ENCODE measurements at places on chromosomes 1 and 21.

GRCh38 chr1:199352351-199352750, 675.2 kb upstream of the NR5A2 start:
- DNase-seq = no peak

DNA sequence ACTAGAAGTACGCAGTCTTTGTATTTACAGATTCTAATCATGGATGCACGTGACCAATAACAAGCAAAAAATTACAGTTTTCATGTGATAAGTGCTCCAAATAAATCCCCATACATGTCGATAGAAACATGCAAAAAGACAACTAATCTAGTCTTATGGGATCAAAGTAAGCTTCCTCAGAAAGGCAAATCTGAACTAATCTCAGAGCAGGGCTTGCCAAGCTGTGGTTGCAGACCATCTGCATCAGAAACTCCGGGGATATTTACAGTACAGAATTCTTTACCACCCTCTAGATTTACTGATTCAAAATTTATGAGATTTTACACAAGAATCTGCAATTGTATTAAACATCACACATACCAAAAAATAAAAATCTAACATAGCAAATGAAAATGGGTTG, 1435.5 kb downstream of the MRPL39 start:
- no peak for DNase-seq

DNA sequence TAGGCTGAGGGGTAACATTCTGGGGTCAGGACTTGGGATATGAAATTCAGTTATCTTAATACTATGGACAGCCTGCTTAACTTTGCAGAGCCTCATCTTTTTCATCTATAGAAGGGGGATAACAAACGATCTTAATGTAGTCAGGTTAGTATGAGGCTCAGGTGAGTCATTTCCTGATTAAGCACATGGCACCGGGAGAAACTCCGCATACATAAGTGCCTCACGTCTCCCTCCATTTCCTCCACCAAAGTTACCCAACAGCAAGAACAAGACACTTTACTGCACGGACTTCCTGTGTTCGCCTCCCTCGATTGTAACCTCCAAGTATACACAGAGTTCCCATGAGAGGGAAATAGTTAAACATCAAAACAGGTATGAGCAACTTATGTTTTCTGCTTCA, 112.7 kb upstream of the COA6 start:
- DNase-seq = no peak

DNA sequence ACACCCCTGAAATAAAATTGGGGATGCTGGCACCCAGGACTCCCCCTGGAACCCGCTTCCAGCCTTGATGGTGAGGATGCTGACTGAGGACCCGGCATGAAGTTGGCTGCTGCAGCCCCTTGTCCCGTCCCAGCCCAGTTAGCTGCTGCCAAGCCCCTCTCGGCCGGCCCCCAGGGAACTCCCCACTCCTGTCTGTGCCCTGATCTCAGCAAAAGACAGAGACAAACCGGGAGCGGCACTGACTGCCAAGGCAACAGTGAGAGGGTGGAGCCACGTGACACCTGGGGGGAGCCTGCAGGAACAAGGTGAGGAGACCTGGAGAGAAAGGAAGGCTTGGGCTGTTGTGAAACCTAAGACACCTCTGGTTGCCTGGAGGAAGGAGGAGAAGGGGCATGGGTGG, 24.7 kb downstream of the CASZ1 start:
- no peak for DNase-seq

- DNase-seq = no peak
Observed at GRCh38 chr1:168555508-168556046, 11.8 kb upstream of the XCL2 start.

DNA sequence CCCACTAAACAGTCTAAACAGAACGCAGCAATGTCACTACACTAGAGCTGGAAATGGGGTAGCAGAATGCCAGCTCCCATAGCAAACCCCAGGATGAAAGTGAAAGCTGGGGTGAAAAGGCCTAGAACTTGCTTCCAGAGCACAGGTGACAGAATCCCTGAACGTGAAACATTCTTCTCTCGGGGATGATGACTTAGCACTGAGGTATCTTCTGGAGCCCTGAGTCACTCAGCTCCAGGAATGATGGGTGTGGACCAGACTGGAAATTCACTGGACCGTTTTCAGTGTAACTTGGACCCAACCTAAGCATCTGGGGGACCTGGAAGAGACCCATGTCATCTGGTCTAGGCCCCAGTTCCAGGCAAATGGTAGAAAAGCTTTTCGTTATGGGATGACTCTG, 108.9 kb downstream of the CDC7 start:
- peak; percentile 79 for DNase-seq

DNA sequence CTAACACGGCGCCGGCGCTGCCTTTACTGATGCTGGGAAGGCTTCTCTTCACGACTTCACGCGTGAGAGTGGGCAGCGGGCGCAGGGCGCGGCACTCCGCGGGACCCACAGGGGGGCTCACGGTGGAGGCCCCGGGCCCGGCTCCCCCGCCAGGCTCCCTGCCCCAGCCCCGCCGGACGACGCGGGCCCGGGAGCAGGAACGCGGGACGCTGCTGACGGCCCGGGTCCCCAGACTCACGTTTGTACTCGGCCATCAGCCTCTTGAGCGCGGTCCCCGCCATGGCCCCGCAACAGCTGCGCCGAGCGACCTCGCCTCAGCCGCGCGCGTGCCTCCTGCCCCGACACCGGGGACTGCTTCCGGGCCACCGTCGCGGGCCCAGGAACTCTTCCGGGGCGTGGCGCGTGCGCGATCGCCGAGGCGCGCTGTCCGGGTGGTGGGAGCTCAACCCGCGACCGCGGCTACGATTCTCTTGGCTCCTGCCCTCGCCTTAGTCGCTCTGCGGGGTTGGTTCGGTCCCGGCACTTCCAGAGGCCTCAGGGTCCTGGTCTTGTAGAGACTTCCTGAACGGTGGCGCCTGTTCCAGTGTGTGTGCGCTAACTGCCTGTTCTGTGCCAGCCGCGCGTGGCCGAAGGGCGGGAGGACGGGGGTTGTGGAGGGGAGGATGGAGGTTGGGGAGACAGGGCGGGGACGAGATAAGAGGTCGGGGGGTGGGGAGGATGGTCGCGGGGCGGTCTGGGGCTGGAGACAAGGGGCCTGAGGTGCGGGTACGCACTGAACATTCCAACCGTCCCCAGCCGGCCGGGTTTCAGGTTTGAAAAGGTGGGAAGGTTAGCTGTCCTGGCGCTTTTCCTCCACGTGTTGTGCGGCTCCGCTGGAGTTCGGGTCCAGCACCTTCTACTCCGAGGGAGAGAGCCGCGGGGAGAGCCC, at the start of gene UBE2G2:
Gene UBE2G2, minus strand, starts transcription at position 353 of the 928 bp plus-strand sequence. Its CDS starts 72 bp downstream, at position 281.
- peak; percentile 78 for DNase-seq

DNA sequence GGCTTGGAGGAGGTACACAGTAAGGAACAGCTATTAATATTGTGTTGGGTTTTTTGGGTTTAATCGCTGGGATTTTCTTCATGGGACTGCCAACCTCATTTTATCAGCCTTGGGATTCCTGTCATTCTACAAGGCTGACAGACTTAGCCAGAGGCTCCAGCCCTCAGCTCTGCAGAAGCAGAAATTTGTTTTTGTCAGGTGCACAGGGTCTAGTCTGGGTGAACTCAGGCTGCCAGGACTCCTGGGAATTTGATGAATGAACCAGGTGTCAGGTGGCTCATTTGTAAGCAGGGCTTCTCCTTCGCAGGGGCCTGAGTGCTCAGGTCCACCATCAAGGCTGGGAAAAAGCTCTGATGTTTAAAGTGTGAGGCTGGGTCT, 11.5 kb upstream of the ZNF362 start:
- no peak for DNase-seq

- DNase-seq = no peak
Observed at GRCh38 chr1:51114137-51114536, 12.1 kb downstream of the C1orf185 start.
